ENCODE measurements at places on chromosomes 3 and 15.

DNA sequence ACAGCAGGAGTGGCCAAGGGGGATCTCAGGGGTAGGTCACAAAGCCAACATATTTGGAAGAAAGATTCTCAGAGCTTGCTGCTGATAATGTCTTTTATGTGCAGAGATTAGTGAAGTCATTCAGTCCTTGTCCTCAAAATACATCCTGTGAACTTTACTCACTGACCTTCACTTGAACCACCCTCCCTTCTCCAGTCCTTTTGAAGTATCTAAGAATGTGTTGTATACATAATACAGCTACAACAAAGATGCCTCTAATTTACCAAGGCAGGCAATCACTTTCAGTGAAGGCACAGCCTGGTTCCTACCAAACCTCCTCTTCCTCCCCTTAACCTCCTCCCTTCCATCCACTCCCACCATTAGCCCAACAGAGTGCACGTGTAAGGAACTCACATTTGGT, 38.3 kb downstream of the ETV5 start:
- DNase-seq, result no peak

- no peak for DNase-seq
Measured at GRCh38 chr3:66747261-66747660, 246.4 kb upstream of the LRIG1 start.

- peak; percentile 66 for DNase-seq
Measured at GRCh38 chr3:18758047-18758704, 333.0 kb upstream of the SATB1 start.

GRCh38 chr3:194971965-194972364, 286.3 kb downstream of the FAM43A start:
- peak; percentile 22 for DNase-seq

Data from RKO (cell line).